GOT3 (cell line): ENCODE measurements at places on chromosomes 3 and 15.
A peak's percentile ranks its signal among the peaks of the same experiment; 100 is the strongest.

DNA sequence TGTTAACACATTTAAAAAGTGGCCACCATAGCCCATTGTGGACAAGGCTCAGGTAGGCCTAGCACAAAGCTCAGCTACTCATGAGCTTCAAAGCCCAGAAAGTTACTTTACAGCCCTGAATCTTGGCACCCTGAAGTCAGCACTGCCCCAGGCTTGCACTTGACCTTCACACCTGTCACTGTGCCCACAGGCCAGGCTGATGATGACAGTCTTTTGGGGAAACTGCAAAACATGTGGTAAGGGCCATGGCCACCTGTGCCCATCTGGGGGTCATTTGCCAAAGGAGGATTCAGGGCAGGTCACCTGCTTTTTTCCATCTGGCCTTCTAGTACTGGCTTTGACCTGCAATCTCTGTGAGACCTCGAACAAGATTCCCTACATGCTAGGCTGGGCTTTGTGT lies 11.0 kb downstream of the CHDH start:
- DNase-seq = no peak

- no peak for DNase-seq
Measured at GRCh38 chr3:44906997-44907396, 32.6 kb downstream of the TGM4 start.

DNA sequence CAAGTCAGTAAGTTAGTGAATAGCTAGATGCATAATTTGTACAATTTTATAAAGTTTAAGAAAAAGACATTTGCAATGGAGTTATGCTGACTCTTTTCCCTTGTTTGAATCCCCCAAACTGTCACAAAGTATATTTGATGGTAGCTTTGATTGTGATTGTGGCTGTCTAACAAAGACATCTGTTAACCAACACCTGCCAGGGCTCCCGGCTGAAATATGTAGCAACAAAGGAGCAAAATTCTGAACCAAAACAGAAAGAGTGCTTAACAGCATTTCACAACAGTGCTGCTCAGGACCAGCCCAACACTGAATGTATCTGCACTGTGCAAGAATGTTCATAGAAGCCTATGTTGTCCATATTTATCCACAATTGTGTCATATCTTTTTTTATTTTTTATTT lies 39.4 kb downstream of the LEO1 start:
- DNase-seq = no peak

GRCh38 chr3:184654375-184654774 lies 57.5 kb downstream of the MAGEF1 start:
- no peak for DNase-seq

DNA sequence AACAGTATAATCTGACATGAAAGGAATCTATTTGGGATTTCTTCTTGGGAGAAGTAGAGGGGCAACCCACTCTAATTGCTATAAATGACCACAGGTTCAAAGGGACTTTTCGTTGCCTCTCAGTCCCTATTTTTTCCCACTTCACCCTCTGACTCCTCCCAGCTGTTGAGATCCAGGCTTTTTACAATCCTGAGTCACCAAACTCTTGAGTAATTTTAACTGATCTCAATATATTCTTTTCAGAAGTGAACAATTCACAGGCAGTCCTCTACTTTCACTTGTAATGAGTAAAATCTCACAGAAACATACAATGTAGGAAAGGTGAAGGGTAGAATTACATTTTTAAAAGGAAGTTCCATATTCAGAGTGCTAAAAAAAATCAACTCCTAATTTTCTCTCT lies 44.6 kb downstream of the EIF4E3 start:
- DNase-seq = no peak

- DNase-seq = no peak
Measured at GRCh38 chr3:37502621-37503020, 328.2 kb upstream of the LRRFIP2 start.

GRCh38 chr3:119602676-119603075 lies 5.0 kb downstream of the PLA1A start:
- no peak for DNase-seq

- DNase-seq = no peak
Measured at GRCh38 chr3:192169332-192169915, 557.9 kb downstream of the FGF12 start.

GRCh38 chr15:40323953-40324937 lies 753 bp downstream of the INAFM2 start:
- DNase-seq = no peak

GRCh38 chr3:13584427-13584891 lies 35.5 kb downstream of the FBLN2 start:
- DNase-seq = no peak

DNA sequence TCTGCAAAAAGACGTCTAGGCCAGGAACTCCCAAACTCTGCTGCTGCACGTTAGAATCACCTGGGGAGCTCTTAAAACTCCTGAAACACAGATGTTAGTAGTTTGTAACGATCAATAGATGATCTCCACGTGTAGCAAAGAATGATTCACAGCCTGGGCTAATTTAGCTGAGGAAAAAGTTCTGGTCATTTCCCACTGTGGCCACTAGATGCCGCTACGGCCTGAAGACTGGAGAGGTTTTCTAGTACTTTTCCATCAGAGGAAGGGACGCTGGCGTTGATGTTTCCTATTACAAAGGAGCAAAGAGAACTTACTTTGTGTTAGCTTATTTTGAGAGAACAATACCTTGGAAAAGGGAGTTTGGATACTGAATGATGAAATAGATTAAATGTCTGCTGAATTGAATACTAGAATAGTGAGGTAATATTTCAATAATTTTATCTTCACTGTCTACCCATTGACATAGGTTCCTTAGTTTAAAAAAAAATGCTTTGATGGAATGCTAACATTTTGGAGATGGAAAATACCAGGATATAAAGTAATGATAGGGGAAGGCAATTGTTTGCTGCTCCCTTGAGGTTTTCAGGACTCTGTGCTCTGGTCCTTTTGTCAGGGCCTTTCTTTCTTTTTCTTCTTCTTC lies 159.1 kb downstream of the P3H2 start:
- DNase-seq = peak; percentile 51

- no peak for DNase-seq
Measured at GRCh38 chr3:152706991-152707713, 127.8 kb upstream of the P2RY1 start.

DNA sequence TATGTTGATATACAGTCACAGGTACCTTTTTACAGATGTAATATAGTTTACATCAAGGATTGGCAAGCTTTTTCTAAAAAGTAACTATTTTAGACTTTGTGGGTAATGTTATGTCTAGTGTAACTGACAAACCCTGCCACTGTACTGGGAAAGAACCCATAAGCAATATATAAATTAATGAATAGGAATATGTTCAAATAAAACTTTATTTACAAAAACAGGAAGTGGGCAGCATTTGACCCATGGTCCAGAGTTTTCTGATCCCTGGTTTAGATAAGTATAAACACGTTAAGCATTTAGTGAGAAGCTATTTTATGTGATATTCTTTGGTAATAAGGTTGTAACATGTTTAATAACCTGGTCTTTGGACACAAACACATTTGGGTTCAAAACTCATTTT lies 915.2 kb upstream of the ROBO1 start:
- no peak for DNase-seq

- no peak for DNase-seq
Measured at GRCh38 chr3:24351779-24352469, 142.7 kb downstream of the THRB start.

DNA sequence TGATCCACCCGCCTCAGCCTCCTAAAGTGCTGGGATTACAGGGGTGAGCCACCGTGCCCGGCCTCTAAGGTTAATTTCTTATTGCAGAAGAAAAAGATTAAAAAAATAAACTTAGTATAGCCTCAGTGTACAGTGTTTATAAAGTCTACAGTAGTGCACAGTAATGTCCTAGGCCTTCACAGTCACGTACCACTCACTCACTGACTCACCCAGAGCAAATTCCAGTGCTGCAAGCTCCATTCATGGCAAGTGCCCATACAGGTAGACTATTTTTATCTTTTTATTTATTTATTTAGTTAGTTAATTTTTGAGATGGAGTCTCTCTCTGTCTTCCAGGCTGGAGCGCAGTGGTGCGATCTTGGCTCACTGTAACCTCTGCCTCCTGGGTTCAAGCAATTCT lies 3.2 kb upstream of the FLNB start:
- DNase-seq = no peak

DNA sequence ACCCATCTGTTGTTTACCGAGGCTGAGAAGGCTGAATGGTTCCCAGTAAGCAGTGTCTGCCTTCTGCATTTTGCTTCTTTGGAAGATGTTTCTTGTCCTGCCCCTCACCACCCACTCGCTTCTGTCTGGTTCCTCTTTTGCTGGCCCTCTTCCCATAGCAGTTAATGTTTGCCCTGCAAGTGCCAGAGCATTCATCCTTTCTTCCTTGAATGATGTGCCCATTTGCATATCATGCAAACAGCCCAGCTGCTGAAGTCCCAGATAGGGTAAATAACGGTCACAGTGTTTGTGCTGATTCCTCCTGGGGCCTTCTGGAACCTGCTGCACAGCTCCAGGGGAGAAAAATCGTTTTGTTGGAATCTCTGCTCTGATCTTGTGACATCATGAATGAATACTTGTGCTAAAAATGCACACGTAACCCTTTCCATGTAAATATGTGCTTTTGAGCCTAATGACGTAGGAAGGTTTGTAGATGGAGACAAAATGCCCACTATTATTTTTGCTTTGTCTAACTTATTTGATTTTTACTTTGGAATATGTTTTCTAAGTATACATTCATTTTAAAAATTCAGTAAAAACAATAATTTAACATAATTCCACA lies 381.0 kb downstream of the SOX2 start:
- no peak for DNase-seq

GRCh38 chr15:100973351-100974111 lies 54.4 kb downstream of the LRRK1 start:
- DNase-seq = no peak

- peak; percentile 13 for DNase-seq
Measured at GRCh38 chr15:58957101-58957973, 23.9 kb upstream of the SLTM start.

GRCh38 chr3:116470605-116471197 lies 25.4 kb upstream of the LSAMP start:
- DNase-seq = no peak

DNA sequence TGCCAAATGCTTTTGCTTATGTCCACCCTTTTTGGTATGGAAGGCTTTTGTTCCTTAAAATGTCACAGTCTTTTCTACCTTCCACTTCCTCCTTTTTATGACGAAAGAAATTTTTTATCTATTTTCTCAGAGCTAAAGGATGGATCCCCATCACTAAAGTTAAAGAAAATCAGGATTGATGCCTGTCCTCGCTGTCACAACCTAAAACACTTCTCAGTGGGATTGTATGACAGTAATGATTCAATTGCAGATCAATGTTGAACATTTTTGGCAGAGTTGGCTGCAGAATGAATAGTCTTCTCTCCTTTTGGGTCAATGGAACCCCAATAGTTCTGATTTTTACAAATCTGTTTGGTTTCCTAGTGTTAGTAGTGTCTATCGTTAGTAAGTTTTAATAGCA lies 549.8 kb upstream of the ROBO2 start:
- DNase-seq = no peak

DNA sequence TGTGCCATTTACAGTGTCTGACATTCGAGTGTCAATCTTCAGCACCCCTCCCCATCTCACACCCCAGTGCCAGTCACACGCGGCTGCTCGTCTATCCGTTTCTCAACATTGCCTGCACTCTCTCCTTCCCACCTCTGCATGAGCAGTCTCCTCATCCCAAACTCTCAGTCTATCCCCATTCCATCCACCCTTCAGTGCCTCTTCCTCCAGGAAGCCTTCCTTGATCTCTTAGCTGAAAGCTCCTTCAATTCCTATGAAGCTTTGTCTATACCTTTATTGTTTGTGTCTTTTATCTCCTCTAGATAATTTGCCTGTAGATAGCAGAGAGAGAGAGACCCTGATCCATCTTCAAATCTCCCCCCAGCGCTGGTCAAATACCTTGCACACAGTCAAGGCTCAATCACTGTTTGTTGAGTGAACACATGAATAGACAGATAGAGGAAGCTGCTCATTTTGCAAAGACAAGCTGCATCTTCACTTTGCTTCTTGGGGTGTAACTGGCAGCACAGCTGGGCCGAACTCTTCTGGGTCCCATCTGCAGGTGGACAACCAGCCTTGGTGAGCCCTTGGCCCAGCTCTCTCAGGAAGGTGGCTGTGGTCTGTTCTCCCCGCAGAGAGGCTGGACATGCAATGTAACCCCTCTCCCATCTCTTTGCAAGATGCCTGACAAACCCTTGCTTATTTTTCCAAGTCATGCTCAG lies 52.8 kb downstream of the ITGA11 start:
- DNase-seq = no peak

GRCh38 chr3:414063-414462 lies 217.5 kb downstream of the CHL1 start:
- no peak for DNase-seq

- DNase-seq = no peak
Measured at GRCh38 chr15:63809452-63809851, 24.3 kb downstream of the HERC1 start.

DNA sequence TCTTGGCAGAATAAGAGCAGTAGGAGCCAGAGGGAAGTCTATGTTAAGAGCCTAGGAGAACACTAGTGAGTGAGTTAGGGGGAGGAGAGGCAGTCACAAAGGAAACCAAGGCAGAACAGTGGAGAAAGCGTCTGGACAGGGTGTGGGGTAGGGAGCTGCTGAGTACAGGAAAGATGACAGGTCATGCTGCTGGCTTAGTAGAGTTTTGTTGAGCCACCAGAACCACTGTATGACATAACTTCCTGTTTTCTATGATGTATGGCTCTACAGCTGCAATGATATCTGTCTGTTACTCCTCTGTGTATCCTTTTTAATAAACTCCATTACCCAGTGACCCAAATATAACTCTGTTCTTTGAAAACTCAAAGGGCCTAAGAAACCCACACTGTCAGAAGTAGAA lies 10.6 kb upstream of the STT3B start:
- DNase-seq = no peak
